Activated T-cell treated with anti-CD3 and anti-CD28 coated beads, Interleukin-2, amount 50 U/mL, for 72 hours (primary cell): ENCODE measurements at places on chromosomes 7 and 10. TPM values are rescaled to one million over a fixed set of nuclear protein-coding genes. Genes with fewer than 3 reads are reported as not detected.

GJD4 gene
- total RNA-seq, result not detected

MPLKIP gene
- total RNA-seq, result 42.1 TPM

DNA sequence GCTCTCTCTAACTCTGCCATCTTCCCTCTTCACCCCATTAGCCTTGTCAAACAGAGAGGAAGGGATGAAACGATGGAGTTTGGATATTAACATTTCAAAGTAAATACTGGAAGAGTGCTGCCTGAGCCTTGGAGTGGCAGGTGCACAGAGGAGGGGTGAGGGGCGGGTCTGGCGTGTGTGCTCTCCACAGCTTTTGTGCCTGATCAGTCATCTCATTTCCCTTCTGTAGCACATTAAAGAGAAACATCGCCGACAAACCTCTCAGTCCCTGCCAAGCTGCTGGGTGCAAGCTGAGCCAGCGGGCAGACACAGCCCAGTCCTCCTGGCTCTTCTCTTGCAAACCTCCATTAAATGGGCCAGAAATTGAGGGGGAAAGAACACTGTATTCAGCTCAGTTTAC lies 76.2 kb downstream of the SLIT1 start:
- H3K36me3 ChIP-seq, result no peaks in the 10 kb centered on the region
- DNase-seq, result no peak
- peaks cover 23% of the 10 kb centered on the region for H3K27me3 ChIP-seq
- no peak overlapping the region for H3K27ac ChIP-seq
- no peak overlapping the region for H3K4me3 ChIP-seq

ARHGAP22 gene
- not detected for total RNA-seq

DNA sequence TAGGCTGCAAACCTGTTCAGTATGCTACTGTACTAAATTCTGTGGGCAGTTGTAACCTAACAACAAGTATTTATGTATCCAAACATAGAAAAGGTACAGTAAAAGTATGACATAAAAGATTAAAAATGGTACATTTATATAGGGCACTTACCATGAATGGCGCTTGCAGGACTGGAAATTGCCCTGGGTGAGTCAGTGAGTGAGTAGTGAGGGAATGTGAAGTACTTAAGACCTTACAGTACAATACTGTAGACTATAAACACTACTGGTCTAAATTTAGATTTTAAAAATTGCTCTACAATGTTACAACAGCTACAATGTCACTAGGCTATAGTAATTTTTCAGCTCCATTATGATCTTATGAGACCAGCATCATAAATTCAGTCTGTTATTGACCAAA lies 146.0 kb upstream of the GNAI1 start:
- no peak overlapping the region for H3K27ac ChIP-seq
- DNase-seq, result no peak
- H3K27me3 ChIP-seq, result no peaks in the 10 kb centered on the region
- H3K4me3 ChIP-seq, result no peak overlapping the region
- no peaks in the 10 kb centered on the region for H3K36me3 ChIP-seq
- no peaks in the 10 kb centered on the region for H3K4me1 ChIP-seq

GRCh38 chr10:102467971-102468438 lies 16.7 kb upstream of the C10orf95 start:
- H3K36me3 ChIP-seq, result no peaks in the 10 kb centered on the region
- H3K27ac ChIP-seq, result no peak overlapping the region
- H3K4me1 ChIP-seq, result peaks cover 24% of the 10 kb centered on the region
- H3K4me3 ChIP-seq, result no peak overlapping the region
- DNase-seq, result no peak

DNA sequence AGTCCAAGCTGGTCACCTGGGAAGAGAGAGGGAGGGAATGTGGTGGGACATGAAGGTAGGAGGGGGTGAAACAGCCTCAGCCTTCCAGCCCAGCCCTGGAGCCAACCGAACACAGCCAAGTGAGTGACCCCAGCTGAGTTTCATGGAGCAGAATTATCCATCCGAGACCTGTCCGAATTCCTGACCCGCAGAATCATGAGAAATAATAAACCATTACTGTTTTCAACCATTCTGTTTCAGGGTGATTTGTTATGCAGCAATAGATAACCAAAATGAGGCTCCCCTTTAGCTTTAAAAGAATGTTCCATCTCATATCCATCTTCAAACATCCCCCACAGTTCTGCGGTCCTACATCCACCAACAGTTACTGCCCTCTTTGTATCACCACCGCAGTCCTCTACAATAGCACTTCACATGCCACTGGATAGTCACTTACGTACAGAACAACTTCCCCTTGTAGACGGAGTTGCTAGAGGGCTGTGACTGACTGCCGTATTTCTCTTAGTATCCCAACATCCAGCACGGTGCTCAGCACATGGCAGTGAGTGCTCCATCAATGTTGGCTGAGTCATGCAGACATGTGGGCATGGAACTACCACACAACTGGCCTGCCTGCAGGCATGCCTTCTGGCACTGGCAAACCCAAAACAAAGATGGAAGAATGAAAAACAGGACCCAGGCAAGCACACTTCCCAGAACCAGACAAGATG lies 18.5 kb downstream of the KIAA1549 start:
- peaks cover 12% of the 10 kb centered on the region for H3K4me1 ChIP-seq
- H3K4me3 ChIP-seq, result no peak overlapping the region
- no peak overlapping the region for H3K27ac ChIP-seq
- H3K27me3 ChIP-seq, result peaks cover 14% of the 10 kb centered on the region
- DNase-seq, result no peak
- H3K36me3 ChIP-seq, result peaks cover under 1% of the 10 kb centered on the region

GRCh38 chr10:77533887-77534278 lies 103.7 kb downstream of the KCNMA1 start:
- no peak overlapping the region for H3K27ac ChIP-seq
- no peaks in the 10 kb centered on the region for H3K4me1 ChIP-seq
- peaks cover 14% of the 10 kb centered on the region for H3K27me3 ChIP-seq
- no peak for DNase-seq
- no peak overlapping the region for H3K4me3 ChIP-seq

SUGCT gene
- total RNA-seq, result 1.5 TPM

SLC18A2 gene
- not detected for total RNA-seq

TIMM23 gene
- total RNA-seq, result 35.4 TPM

VTI1A gene
- total RNA-seq, result 71.8 TPM

LBX1 gene
- total RNA-seq, result not detected

UNCX gene
- not detected for total RNA-seq

DNA sequence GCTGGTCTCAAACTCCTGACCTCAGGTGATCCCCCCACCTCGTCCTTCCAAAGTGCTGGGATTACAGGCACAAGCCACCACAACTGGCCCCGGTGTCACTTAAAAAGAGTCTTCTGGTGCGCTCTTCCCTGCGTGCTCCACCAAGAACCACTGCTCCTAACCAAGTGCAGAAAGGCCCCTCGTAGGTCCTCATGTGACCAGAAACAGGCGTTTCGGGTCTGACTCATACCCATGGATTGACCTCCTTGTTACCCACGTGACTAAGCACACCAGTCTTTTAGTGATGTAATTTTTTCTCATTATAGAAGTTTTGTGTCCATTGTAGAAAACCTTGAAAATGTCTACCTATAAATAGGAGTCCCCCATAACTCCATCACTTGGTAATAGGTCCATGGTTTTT lies 13.9 kb downstream of the FKBP6 start:
- H3K36me3 ChIP-seq, result no peaks in the 10 kb centered on the region
- DNase-seq, result no peak
- no peaks in the 10 kb centered on the region for H3K27me3 ChIP-seq
- H3K4me3 ChIP-seq, result no peak overlapping the region

- H3K27me3 ChIP-seq, result no peaks in the 10 kb centered on the region
- H3K36me3 ChIP-seq, result no peaks in the 10 kb centered on the region
- DNase-seq, result no peak
- no peak overlapping the region for H3K4me3 ChIP-seq
- no peaks in the 10 kb centered on the region for H3K4me1 ChIP-seq
- H3K27ac ChIP-seq, result no peak overlapping the region
Measured at GRCh38 chr7:80851896-80852476, 66.9 kb downstream of the SEMA3C start.

BHLHA15 gene
- total RNA-seq, result 0.65 TPM

NACAD gene
- 0.36 TPM for total RNA-seq

- H3K36me3 ChIP-seq, result peaks cover 23% of the 10 kb centered on the region
- H3K27ac ChIP-seq, result no peak overlapping the region
- peaks cover 4% of the 10 kb centered on the region for H3K27me3 ChIP-seq
Measured at GRCh38 chr7:23709081-23709750, 803 bp upstream of the STK31 start.

PARD3 gene
- 2.3 TPM for total RNA-seq
